ENCODE measurements at places on chromosomes 6 and 20.
A peak's percentile ranks its signal among the peaks of the same experiment; 100 is the strongest.

GRCh38 chr6:56714273-56714672, 71.6 kb upstream of the DST start:
- H3K4me1 ChIP-seq, result peaks cover 39% of the 10 kb centered on the region
- H3K36me3 ChIP-seq, result peaks cover 6% of the 10 kb centered on the region
- H3K4me3 ChIP-seq, result peak overlapping the region; percentile 2
- peak overlapping the region; percentile 59 for H3K27ac ChIP-seq

GRCh38 chr6:91433660-91434534, 847.0 kb upstream of the MAP3K7 start:
- no peak overlapping the region for H3K4me3 ChIP-seq
- H3K36me3 ChIP-seq, result no peaks in the 10 kb centered on the region
- no peaks in the 10 kb centered on the region for H3K27me3 ChIP-seq
- no peak for DNase-seq

DNA sequence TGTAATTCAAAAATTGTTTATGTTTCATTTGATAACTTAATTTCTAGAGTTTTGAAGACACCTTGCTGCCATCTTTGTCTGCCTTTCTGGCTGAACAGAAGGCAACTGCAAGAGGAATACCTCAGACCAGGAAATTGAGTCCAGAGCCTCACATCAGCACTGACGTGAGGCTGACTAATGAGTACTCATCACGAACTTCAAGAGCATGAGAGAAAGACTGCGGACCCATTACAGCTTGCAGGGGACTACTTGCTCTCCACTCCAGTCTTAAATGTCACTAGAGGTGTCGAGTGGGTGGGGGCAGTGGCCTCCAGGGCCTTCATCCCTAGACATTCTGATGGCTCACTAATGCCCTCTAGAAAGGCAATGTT, 109.5 kb upstream of the SSTR4 start:
- no peaks in the 10 kb centered on the region for H3K36me3 ChIP-seq
- H3K4me3 ChIP-seq, result no peak overlapping the region
- no peak for DNase-seq
- no peaks in the 10 kb centered on the region for H3K27me3 ChIP-seq

GRCh38 chr6:136113736-136114173, 136.4 kb downstream of the MTFR2 start:
- no peak overlapping the region for H3K4me3 ChIP-seq
- H3K4me1 ChIP-seq, result no peaks in the 10 kb centered on the region
- DNase-seq, result peak; percentile 34
- no peaks in the 10 kb centered on the region for H3K36me3 ChIP-seq

GRCh38 chr6:139699335-139699734, 324.9 kb upstream of the CITED2 start:
- no peaks in the 10 kb centered on the region for H3K36me3 ChIP-seq
- H3K27ac ChIP-seq, result peak overlapping the region; percentile 81
- DNase-seq, result peak; percentile 80
- H3K4me3 ChIP-seq, result peak overlapping the region; percentile 19
- no peaks in the 10 kb centered on the region for H3K27me3 ChIP-seq
- peaks cover 19% of the 10 kb centered on the region for H3K4me1 ChIP-seq

GRCh38 chr6:52074716-52075115, 12.7 kb downstream of the PKHD1 start:
- H3K27ac ChIP-seq, result no peak overlapping the region
- DNase-seq, result no peak
- H3K4me1 ChIP-seq, result peaks cover 19% of the 10 kb centered on the region
- no peaks in the 10 kb centered on the region for H3K27me3 ChIP-seq

- peak; percentile 1 for DNase-seq
- H3K27me3 ChIP-seq, result no peaks in the 10 kb centered on the region
- peaks cover 6% of the 10 kb centered on the region for H3K36me3 ChIP-seq
- H3K4me3 ChIP-seq, result no peak overlapping the region
Measured at GRCh38 chr6:2230659-2231277, 14.6 kb downstream of the GMDS start.

DNA sequence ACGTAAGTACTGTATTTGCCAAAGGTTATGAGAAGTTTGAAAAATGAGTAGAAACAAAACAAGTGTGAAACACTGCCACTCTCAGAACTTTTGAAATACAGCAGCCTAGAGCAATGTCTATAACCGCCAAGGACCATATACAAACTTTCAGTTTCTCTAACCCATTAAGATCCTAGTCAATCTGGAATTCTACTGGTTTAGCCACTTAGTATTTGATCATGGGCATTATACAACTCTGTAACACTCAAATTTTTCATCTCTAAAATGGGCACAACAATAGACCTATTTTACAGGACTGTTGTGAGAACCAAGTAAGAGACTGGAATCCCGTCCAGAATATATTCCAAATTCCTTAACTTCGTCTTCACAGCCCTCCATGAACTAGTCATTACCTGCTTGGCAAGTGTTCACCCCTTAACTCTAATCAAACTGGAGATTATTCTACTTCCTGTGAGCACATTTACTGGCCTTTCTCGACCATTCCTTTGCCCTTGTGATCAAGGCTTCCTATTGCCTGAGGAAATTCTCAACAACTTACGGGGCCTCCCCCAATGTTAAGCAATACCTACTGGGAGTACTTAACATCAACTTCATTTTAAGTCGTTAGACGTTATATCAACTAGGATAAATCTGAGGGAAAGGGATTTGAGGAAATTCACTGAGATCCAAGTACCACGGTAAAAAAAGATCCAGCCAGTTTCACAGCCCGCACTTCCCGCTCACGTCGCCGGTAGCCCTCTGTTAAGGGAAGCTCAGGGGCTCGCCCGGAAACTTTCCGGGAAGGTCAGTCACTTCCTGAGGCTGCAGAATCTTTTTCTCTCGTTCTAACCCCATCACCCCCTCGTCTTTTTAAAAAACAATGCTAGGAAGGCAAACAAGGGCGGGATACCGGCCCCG, 1.1 kb downstream of the EIF2S2 start:
- peak overlapping the region; percentile 91 for H3K4me3 ChIP-seq
- H3K4me1 ChIP-seq, result peaks cover 38% of the 10 kb centered on the region
- peak; percentile 58 for DNase-seq
- H3K36me3 ChIP-seq, result peaks cover 43% of the 10 kb centered on the region
- no peaks in the 10 kb centered on the region for H3K27me3 ChIP-seq

All from MCF 10A (cell line).